Activated CD4-positive, alpha-beta memory T cell treated with anti-CD3 and anti-CD28 coated beads for 36 hours (primary cell): ENCODE measurements at places on chromosomes 11 and 22. TPM values are rescaled to one million over a fixed set of nuclear protein-coding genes. Genes with fewer than 3 reads are reported as not detected.

DNA sequence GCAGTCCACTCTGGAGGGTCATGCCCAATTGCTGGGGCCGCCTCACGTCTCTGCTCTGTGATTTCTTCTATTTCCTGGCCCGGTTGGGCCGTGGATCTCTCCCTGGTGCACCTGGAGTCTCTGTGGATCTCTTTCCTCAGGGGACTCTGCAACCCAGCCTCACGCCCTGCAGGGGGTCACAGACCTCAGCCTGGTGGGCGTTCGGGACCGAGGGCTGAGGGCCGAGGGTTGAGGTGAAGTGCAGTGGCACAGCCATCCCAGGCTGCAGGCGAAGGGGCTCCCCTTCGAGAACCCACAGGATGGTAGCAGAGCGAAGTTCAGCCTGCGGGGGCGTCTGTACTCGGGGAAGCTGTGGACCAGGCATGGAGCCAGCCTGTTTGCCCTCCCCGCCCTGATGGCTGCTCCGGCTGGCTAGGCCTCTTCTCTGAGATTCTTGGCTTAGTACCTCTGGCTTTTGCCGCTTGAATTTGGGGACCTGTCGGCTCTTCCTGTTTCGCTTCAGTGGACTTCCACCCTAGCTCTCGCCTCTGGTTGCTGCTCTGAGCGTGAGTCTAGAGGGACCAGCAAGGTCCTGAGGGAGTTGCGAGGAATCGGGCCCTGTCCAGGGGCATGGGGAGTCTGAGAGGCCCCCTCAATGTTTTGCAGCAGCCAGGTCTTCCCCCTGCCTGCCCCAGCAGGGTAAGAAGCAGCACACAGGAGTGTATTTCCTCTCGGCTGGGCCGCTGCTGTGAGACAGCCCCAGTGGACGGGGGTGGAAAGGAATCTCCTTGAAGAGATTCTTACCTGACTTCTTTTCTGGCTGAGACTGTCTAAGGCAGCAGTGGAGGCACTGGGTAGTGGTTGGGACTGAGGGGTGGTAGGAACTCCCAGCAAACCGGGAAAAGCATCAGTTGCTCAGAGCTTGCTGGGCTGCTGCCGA lies 140.8 kb downstream of the TBC1D22A start:
- no peaks in the 10 kb centered on the region for H3K4me1 ChIP-seq
- H3K27ac ChIP-seq: no peak overlapping the region
- DNase-seq: no peak

DNA sequence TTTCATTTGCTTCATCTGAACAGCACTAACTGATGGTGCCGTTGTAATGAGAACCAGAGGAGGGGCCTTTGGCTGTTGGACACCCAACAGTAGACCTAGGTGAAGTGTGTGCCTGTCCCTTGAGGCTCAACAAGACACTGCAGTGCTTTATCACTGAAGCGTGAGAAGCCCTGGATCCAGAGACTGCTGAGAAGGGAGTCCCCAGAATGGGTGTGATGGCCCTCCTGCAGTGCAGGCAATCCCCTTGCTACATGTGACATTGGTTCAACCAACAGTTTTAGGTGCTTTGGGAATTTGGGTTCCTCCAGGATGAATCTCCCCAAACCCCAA lies 125.6 kb downstream of the BRD1 start:
- H3K36me3 ChIP-seq: peaks cover 3% of the 10 kb centered on the region
- H3K27me3 ChIP-seq: peaks cover 27% of the 10 kb centered on the region
- no peak overlapping the region for H3K4me3 ChIP-seq

- no peak for DNase-seq
- no peaks in the 10 kb centered on the region for H3K27me3 ChIP-seq
- H3K4me3 ChIP-seq: no peak overlapping the region
- no peaks in the 10 kb centered on the region for H3K36me3 ChIP-seq
- H3K4me1 ChIP-seq: no peaks in the 10 kb centered on the region
Measured at GRCh38 chr22:39703091-39703490, 132.5 kb downstream of the CACNA1I start.

- peaks cover 17% of the 10 kb centered on the region for H3K4me1 ChIP-seq
- H3K4me3 ChIP-seq: no peak overlapping the region
- peaks cover 3% of the 10 kb centered on the region for H3K36me3 ChIP-seq
- DNase-seq: no peak
- H3K27me3 ChIP-seq: no peaks in the 10 kb centered on the region
- H3K27ac ChIP-seq: no peak overlapping the region
Measured at GRCh38 chr22:23121424-23121823, 20.4 kb downstream of the RSPH14 start.

C11orf97 gene
- not detected for total RNA-seq

DNA sequence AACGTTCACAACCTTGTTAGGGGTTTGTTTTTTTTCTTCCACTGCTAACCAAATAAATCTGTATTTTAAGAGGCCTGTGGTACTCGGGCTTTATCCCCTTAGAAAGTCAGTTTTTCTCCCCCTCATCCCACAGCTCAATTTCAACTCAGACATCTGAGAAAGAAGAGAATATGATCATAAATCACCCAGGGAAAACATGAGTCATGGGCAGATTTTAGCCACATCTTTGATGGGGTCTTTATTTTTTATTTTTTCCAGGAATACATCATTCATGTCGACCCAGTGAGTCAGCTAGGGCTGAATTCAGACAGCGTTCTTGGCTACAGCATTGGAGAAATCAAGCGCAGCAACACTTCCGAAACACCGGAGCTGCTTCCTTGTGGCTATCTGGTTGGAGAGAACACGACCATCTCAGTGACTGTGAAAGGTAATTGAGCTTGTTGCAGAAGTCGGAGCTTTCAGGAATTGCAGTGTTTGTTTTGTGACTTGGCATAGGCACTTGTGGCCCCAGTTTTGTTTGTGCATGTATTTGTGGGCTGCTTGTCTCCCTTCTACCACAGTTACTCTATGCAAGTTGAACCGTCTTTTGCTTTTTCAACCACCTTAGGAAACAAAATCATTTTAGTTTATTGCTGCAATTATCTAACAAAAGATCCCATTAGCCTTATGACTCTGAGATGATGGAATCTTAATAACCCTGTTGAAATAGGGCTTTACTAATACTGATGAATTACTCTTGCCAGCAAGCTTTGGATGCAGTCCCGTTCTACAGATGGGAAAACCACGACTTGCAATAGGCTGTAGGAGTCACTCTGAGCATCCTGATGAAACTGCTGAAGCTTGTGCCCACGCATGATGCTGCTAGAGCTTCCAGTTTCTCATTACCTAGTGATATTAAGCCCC lies 62.7 kb downstream of the DBX1 start:
- no peak overlapping the region for H3K4me3 ChIP-seq
- no peaks in the 10 kb centered on the region for H3K36me3 ChIP-seq
- DNase-seq: no peak
- no peaks in the 10 kb centered on the region for H3K27me3 ChIP-seq
- no peak overlapping the region for H3K27ac ChIP-seq

- no peaks in the 10 kb centered on the region for H3K27me3 ChIP-seq
- no peaks in the 10 kb centered on the region for H3K4me1 ChIP-seq
- no peaks in the 10 kb centered on the region for H3K36me3 ChIP-seq
- H3K4me3 ChIP-seq: no peak overlapping the region
- H3K27ac ChIP-seq: no peak overlapping the region
Measured at GRCh38 chr11:15412054-15412453, 297.3 kb downstream of the INSC start.

- no peak for DNase-seq
- no peaks in the 10 kb centered on the region for H3K36me3 ChIP-seq
- H3K4me3 ChIP-seq: no peak overlapping the region
- H3K27ac ChIP-seq: no peak overlapping the region
- no peaks in the 10 kb centered on the region for H3K4me1 ChIP-seq
Measured at GRCh38 chr22:19003508-19003907, 67.4 kb upstream of the PRODH start.

- H3K27me3 ChIP-seq: no peaks in the 10 kb centered on the region
- H3K4me1 ChIP-seq: no peaks in the 10 kb centered on the region
- DNase-seq: no peak
- H3K36me3 ChIP-seq: no peaks in the 10 kb centered on the region
- no peak overlapping the region for H3K27ac ChIP-seq
- no peak overlapping the region for H3K4me3 ChIP-seq
Measured at GRCh38 chr11:15707194-15707593, 592.5 kb downstream of the INSC start.

KCNQ1OT1 gene
- 0.19 TPM for total RNA-seq

DNA sequence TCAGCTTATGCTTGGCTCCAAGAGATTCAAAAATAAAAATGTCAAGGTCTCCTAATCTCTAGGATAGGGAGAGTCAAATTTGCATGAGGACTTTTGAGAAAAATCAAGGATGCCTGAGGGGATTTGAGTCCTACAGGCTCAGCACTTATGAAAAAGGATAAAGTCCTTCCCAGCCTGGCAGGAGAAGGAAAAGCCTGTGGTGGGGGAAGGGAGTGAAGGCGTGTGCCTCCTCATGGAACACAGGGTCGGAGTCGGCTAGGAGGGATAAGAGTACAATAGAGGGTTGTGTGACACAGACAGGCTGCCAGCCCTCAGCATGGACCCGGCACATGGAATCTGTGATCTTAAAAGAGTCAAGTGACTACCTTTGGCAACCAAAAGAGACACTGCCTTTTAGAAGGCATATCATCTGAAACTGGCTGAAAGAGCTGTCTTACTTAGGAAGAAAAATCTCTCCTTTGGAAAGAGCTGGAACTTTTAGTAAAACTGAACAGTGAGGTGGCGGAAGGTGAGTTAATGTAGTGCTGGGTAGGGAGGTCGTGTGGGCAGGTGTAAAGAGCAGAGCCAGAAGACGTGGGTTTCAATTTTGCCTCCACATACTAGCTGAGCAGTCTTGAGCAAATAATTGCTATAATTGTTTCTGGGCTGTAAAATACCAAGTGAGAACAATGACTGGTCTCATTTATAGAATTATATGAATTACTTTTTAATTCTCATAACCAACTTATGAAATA lies 58.8 kb upstream of the RDX start:
- H3K4me1 ChIP-seq: peaks cover 28% of the 10 kb centered on the region
- no peaks in the 10 kb centered on the region for H3K27me3 ChIP-seq
- H3K4me3 ChIP-seq: no peak overlapping the region

OLFML1 gene
- total RNA-seq: not detected

ANKK1 gene
- total RNA-seq: 0.07 TPM

SCUBE1 gene
- not detected for total RNA-seq

DNA sequence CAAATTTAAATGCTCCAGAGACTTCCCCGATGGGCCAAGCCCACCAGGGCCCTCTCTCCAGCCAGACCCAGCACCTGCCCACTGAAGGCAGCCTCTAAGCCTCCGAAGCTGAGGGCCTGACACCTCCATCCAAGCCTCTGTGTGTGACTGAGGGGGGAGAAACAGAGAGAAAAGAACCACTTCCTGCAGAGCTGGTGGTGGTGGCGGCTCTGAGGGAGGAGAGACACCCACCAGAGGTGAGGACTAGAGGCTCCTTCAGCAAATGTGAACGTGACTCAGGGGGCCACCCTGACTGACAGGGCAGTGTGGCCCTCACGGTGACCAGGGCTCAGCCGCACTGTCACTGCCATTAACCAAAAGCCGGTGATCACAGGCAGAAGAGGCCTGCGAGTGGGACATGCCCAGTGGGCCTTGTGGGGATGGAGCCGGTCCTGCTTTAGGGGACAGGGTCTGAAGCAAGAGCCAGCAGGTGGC lies 31.0 kb upstream of the CD5 start:
- peak overlapping the region; percentile 94 for H3K27ac ChIP-seq
- H3K4me3 ChIP-seq: peak overlapping the region; percentile 62
- H3K36me3 ChIP-seq: peaks cover 71% of the 10 kb centered on the region
- peaks cover 89% of the 10 kb centered on the region for H3K4me1 ChIP-seq

- peak; percentile 80 for DNase-seq
- no peaks in the 10 kb centered on the region for H3K27me3 ChIP-seq
- H3K4me1 ChIP-seq: peaks cover 25% of the 10 kb centered on the region
- H3K27ac ChIP-seq: peak within 1 kb of the TSS; percentile 49
Measured at GRCh38 chr22:21632237-21632895, at the start of gene CCDC116. CCDC116 (plus strand) TSS chr22:21632760; CDS start chr22:21633182, 422 bp downstream.

DNA sequence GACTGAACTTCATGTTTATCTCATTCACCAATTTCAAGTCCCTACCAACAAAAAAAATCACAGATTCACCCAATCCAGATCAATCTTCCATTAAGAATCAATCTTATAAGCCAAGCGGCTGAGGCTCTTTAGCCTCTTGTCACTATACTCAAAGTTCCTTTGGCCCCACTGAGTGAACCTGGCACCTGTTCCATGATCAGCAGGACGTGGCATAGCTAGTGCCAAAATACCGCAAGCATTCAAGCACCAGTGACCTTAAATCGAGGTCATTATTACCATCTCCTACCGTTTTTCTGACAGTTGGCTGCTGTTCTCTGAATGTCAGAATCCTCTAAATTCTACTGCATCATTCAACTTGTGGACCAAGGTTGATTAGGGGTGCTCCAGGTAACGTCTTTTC lies 141.2 kb downstream of the CADM1 start:
- no peak for DNase-seq
- H3K36me3 ChIP-seq: no peaks in the 10 kb centered on the region
- no peak overlapping the region for H3K4me3 ChIP-seq
- H3K27ac ChIP-seq: no peak overlapping the region

DNA sequence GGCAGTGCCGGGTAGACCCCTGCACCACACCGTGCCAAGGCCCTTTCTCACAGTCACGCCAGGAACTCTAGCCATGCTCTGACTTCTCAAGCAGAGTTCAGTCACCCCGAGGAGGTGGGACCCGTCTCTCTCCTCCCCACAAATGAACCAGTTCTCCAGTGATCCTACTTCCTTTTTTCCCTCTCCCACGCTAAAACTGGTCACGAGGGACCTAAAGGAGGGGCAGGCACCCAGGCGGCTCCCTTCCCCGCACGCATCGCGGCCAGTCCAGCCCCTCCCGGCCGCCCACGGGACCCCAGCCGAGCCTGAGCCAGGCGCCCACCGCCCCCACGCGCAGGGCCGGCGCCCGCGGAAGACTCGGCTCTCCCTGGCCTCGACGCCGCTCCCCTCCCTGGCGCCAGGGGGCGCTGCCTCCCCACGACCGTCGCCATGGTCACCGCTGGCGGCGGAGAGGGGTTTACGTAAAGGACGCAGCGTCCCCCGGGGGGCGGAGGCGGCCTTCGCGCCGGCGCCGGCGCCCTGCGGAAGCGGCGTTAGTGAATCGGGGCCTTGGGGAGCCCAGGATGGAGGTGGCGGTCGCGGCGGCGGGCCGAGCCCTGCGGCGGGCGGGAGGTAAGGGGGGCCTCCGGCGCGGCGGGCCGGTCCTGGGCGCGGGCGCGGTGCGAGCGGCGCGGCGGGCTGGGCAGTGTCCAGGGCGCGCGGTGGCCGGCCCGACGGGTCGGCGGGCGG lies at the start of gene DAGLA:
TSS of gene DAGLA (plus strand) at position 499 of the 729 bp plus-strand sequence. CDS start 39,765 bp downstream, outside the sequence.
- peak within 1 kb of the TSS; percentile 31 for H3K4me3 ChIP-seq
- H3K27me3 ChIP-seq: peaks cover 11% of the 10 kb centered on the region
- peak; percentile 82 for DNase-seq

GRCh38 chr11:14386081-14386480 lies 27.1 kb upstream of the RRAS2 start:
- no peaks in the 10 kb centered on the region for H3K4me1 ChIP-seq
- no peak overlapping the region for H3K4me3 ChIP-seq
- H3K27me3 ChIP-seq: peaks cover 3% of the 10 kb centered on the region
- no peak for DNase-seq
- no peak overlapping the region for H3K27ac ChIP-seq

- H3K4me3 ChIP-seq: peak overlapping the region; percentile 85
- H3K27ac ChIP-seq: peak overlapping the region; percentile 91
- no peaks in the 10 kb centered on the region for H3K27me3 ChIP-seq
- peak; percentile 68 for DNase-seq
- no peaks in the 10 kb centered on the region for H3K36me3 ChIP-seq
- H3K4me1 ChIP-seq: peaks cover 54% of the 10 kb centered on the region
Measured at GRCh38 chr11:10450462-10451425, 4.3 kb upstream of the AMPD3 start.

GRCh38 chr11:115652496-115652895 lies 148.3 kb upstream of the CADM1 start:
- no peaks in the 10 kb centered on the region for H3K36me3 ChIP-seq
- H3K27me3 ChIP-seq: peaks cover 15% of the 10 kb centered on the region
- H3K4me3 ChIP-seq: no peak overlapping the region
- no peak overlapping the region for H3K27ac ChIP-seq
- H3K4me1 ChIP-seq: no peaks in the 10 kb centered on the region
